ENCODE measurements at places on chromosomes 1 and 21.

- DNase-seq = no peak
Observed at GRCh38 chr1:216960716-216961115, 237.5 kb upstream of the ESRRG start.

DNA sequence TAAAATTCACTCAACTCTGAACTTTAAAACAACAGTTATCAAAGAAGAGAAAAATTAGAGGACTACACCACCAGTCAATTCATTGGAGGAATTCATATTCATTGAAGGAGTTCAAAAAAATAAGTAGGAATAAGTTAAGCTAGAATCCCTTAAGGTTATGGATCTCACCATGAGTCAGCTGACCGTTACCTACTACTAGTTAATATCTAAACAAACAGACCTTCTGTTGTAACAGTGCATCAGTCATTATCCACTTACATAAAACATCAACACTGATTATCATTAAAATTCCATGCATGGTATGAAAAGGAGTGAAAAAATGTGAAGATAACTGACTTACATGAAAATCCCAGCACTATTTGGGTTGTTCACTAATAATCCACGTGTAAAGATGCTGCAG is 44.9 kb downstream of the FOXJ3 start:
- no peak for DNase-seq

DNA sequence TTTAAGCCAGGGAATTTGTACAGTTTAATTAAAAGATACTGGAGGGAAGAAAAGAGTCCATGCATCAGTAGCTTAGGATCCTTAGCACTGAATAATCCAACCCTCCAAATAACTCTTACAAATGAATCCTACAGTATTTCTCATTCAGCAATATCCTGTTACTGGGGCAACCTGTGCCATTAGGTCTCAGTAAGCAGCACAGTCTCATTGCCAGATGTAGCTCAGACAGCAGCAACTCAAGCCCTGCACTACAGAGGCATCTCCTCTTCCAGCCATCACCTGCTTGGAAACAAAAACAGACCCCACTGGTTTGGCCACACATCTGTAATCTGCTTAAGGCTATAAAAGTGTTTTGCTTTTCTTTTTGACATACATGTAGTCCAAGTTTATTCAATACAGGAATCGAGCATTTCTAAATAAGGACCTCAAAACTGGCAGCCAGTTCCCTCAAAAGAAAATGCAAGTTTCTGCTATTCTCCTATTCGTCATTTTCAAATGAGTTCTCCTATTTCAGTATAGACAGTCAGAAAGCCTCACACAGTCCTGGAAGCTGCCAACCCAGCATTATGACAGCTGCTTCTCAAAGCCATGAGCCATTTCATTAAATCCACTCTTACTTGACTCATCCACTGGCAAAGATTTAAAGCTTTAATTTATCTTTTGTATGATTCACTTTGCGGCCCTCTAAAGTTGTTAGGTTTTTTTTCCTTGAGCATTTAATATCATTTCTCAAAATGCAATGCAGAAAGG is 129.0 kb downstream of the APP start:
- DNase-seq = no peak

GRCh38 chr1:163046071-163046470 is 23.1 kb upstream of the RGS4 start:
- no peak for DNase-seq

GRCh38 chr1:16109571-16109970 is 36.1 kb upstream of the FAM131C start:
- no peak for DNase-seq

DNA sequence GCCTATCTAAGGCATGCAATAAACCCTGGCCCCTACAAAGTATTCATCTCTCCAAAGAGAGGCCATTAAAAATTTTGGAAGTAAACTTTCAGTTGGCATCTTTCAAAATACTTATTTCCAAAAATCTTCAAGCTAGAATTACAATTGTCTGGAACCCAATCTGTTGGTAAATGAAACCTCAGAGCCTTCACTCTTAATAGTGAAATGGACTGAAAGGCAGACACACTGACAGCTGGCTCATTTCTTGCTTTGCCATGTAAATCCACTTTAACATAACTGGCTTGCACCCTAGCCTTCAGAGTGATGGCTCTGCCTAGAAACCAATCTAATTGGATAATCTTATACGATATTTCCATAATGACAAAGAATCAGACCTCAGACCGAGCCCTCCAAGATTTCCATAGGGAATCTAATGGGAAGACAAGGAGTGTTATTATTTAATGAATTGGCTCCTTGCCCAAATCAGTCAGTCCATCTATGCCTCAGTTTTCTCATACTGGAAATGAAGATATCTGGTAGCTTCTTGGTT is 9.2 kb upstream of the PALMD start:
- DNase-seq = no peak

DNA sequence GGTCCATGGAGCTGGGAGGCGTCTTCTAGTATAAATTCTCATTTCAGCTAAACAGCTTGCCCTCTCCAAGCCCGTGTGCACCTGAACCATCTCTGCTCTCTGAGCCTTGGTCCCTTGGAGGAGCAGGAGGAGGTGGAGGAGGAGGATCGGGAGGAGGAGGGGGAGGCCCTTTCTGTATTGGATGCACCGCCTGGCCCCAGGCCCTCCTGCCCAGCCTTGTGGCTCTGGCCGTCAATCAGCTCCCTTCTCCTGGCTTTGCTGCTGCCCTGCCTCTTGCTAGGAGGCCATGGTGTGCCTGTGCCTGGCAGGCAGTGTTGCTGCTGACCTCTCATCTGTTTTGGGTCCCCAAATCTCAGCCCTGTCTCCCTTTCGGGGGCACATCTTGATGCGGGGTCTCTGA is 9.0 kb downstream of the COL18A1 start:
- DNase-seq = no peak

GRCh38 chr1:227937838-227938145 is 9.9 kb downstream of the WNT9A start:
- no peak for DNase-seq

DNA sequence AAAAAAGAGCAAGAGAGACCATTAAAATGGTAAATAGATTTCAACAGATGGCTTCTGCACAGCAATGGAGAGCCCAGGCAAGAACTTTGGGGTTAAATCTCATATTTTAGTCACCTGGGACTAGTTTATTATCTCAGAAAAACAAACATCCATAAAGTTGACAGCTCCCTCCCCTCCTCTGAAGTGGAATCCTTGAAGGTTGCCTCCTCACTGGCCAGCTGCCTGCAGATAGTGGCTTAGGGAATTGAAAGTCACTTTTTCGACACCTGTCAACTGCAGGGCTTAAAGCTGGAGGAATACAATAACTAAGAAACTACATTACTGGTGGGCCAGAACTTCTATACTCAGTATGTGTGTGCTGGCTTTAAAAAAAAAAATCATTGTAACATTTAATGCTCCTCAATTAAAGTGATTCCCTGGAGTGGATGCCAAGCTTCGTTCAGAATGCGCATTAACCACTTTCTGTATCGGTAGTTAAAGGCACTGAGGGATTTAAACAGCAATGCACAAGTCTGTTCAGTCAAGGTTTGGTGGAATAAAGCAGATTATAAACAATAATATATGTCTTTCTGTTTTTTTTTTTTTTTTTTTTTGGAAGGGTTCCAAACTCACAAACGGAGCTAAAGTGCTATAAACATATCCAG is 52.5 kb downstream of the LHX4 start:
- DNase-seq = no peak

Data from left forelimb (tissue), 1 donor.